T-cell (primary cell): ENCODE measurements at places on chromosomes 13 and 19. TPM values are rescaled to one million over a fixed set of nuclear protein-coding genes. Genes with fewer than 3 reads are reported as not detected.

DNA sequence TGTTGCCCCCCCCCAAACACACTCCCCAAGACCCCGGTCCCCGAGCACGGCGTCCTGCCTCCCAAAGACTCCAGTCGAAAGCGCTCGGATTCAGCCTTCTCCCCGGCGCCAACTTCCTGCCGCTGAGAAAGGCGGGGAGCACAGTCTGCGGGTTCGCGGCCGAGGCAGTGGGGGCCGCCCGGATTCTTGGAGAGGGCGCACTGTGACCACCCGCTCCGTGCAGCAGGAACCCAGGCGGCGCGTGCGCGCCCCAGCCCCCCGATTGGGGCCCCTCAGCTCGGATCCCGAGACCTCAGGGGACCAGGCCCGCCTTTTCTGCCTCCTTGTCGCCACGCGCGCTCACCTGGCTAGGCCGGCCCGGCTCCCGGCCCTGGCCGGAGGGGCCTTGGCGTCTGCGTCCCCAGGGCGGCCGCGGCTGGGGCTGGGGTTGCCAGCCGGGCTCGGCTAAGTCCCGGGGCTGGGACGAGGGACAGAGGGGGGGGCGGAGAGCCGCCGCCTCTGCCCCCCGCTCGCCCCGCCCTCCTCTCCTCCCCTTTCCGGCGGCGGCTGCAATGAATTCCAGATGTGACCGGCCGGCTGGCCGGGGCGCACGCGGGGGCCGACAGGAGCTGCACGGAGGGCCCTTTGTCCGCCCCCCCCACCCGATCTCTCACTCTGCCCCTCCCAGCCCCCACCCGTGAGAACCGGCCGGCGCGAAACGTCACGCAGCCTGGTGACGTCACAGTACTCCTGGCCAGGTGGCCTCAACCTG lies at the start of gene S1PR2:
Gene S1PR2, minus strand, starts transcription at position 471 of the 751 bp plus-strand sequence. CDS start 6,426 bp downstream, outside the sequence.
- peak; percentile 48 for DNase-seq

- no peak for DNase-seq
Observed at GRCh38 chr19:47058621-47059022, 10.2 kb upstream of the TMEM160 start.

DNA sequence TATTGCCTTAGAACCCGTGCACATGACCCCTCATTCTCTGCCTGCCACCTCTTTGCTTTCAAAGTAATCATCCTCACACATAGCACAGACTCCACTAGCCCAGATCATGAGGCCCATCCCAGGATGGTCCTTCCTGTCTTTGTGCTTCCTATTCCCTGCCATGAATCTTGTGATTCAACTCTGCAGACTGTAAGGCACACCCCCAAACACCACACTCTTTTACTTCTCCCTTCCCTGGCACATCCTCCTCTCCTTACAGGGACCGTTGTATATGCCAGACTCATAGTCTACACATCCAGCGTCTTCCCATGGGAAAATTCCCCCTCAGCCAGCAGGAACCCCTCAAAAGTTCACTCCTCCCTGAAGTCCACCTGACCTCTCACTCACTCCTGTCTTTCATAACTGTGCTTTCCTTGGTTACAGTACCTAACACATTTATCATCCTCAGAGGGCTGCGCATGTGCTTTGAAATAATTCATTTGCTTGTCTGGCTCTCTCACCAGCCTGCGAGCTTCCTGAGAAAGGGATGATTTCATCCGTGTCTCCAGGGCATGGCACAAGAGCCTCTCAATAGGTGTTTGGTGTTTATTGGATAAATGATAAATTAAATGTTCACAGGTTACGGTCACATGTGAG lies 26.8 kb upstream of the LRCH1 start:
- DNase-seq = no peak

DCLK1 gene
- total RNA-seq = 0.09 TPM

DNA sequence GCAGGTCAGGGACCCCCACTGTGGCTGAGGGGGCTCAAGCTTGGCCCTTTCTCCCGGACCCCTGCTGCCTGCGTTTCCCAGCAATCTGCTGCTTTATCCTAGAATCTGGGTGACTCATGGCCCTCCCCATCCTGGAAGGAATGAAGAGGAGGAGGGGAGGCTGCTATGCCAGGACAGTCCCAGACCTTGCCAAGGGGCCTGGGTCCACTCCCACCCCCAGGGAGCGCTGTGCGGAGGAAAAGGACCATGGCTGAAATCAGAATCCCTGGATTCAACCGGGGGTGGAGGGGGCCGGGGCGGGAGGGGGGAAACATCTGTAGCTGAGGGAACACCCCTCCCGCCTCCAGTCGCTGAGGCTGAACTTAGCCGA lies 20.5 kb downstream of the ZNF114 start:
- DNase-seq = no peak

- no peak for DNase-seq
Observed at GRCh38 chr13:29452773-29453616, 142.5 kb downstream of the SLC7A1 start.

DNA sequence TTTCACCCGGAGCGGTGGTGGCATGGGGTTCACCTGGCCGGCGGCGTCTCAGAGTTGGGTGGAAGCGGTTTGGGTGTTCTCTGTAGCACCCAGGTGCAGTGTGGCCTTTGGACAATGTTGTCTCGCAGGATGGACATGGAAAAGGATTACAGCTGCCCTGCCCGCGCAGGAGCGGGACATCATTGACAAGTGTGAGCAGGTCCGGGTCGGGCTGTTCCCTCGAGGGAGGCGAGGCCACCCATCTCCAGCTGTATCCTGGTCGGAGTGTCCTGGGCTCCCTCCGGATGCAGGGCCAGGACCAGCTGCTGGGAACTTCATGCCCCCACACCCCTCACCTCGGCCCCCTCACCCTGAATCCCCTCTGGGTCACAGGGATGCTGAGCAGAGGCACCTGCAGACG lies 7.8 kb upstream of the ZNF14 start:
- no peak for DNase-seq

FXYD3 gene
- total RNA-seq = 1.1 TPM

GRCh38 chr13:79802389-79803085 lies 321.6 kb downstream of the NDFIP2 start:
- no peak for DNase-seq
